Fibroblast of the aortic adventitia (primary cell): ENCODE measurements at places on chromosomes 1 and 21. TPM values are rescaled to one million over a fixed set of nuclear protein-coding genes. Genes with fewer than 3 reads are reported as not detected.
A peak's percentile ranks its signal among the peaks of the same experiment; 100 is the strongest.

SAMSN1 gene
- total RNA-seq: 0.27 TPM in 1 of 2 replicates, not detected in the other

DNA sequence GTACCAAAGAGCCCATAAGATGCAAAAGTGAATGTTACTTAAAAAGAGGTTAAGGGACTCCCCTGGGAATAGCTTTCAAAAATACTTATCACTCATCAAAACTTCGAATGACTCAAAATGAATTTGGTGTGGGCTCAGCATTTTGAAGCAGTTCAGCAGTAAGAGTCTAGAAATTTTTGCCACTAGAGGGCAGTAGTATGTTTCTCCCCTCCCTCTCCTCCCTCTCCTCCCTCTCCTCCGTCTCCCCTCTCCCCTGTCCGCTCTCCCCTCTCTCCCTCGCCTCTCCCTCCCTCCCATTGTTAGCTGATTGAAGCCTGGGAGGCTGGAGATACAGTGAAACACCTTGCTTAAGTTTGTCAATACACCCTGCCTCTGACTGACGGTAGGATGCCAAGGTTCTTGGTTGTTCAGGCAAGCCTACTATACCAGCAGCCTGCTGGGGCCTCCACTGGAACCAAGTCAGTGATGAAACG, 70.8 kb upstream of the TENT5C start:
- peak; percentile 85 for DNase-seq

GRCh38 chr1:180402001-180402400, 100.4 kb downstream of the ACBD6 start:
- no peak for DNase-seq

- no peak for DNase-seq
These were observed 184.4 kb downstream of the RYR2 start for GRCh38 chr1:237226177-237226944.

DNA sequence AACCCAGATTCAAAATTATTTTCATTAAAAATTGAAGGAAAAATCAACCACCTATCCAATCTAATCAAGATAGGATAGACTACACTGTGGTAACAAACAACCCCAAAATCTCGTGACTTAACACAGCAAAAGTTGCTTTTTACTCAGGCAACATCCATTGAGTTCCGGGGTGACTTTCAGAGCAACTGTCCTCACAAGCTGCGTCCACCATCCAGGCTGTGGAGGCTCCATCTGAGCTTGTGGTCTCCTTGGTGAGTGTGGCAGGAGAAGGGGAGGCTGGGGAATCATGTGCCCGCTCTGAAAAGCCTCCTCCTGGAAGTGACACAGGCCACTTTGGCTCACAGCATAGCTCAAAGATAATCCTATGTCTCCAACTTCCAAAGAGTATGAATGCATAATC, 52.4 kb downstream of the CD2 start:
- DNase-seq: no peak

DNA sequence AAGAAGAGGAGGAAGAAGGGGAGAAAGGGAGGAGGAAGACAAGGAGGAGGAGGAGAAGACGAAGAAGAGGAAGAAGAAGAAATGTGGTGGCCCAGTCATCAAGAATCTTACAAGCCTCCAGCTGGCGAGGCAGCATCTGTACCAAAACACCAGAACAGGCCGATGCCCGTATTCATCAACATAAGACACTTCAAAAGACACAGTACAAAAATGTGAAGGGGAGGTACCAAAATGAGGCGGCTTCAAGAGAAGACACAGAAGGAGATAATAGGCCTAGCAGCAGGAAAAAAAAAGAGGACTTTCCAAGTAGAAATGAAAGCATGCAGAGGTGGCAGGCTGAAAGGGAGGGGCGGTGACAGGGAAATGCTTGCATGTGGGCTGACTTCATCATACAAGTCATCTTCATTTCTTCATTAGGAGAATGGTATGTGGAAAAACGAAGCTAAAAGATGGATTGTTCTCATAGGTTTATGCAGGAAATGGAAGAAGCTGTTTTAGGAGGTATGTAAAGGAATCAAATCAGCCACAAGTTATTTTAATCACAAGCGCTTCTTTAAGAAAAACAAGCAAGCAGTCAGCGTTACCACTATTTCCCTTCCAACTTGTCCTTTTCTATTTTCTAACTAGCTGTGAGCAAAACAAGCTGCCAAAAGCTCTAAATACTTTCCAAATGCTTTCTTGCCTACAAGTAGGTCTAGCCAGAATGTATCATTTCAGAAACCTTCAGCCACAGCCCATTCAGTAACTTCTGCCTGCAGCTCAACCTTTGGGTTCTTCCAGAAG, 192.3 kb downstream of the SLC45A1 start:
- DNase-seq: peak; percentile 92

BRDT gene
- total RNA-seq: not detected in 2 replicates

GRCh38 chr1:224499204-224499603, 64.6 kb upstream of the WDR26 start:
- DNase-seq: no peak

- DNase-seq: no peak
These were observed 4.7 kb downstream of the C1orf35 start for GRCh38 chr1:228098323-228098931.

DNA sequence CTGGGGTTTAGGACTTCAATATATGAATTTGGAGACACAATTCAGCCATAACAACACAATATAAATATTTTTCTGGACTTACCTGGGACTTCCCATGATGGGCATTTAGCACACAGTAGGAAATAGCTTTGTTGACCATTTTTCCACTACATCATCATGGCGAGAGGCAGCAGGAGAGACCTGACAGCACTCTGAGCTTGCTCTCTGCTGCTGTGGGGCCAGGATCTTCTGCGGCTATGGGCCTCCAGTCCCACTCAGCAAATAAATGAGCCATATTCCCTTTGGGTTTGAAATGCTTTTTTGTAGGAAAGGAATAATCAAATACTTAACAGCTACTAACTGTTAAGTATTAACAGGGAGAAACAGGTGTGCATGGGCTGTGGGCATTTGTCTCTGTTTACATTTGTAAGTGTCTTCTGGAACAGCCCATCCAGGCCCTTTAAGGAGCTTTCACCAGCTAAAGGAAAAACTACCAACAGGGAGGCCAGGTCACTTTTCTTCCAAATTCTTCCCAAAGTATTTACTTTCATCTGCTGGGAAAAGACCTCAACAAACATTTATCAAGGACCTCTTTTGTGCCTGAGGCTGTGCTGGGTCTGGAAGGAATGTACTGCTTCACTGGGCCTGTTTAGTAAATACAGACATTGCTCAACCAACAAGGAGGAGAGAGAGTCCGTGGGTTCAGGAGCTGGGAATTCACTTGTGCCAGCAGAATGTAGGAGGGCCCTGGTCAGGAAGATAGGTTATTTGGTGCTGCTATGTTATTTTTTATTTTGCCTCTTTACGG, 133.2 kb downstream of the LRIG2 start:
- no peak for DNase-seq

- no peak for DNase-seq
These were observed at the start of gene C1orf198 for GRCh38 chr1:230867903-230868735. Gene C1orf198, minus strand, starts transcription at chr1:230868521. Its CDS starts 9 bp downstream, at chr1:230868512.

DNA sequence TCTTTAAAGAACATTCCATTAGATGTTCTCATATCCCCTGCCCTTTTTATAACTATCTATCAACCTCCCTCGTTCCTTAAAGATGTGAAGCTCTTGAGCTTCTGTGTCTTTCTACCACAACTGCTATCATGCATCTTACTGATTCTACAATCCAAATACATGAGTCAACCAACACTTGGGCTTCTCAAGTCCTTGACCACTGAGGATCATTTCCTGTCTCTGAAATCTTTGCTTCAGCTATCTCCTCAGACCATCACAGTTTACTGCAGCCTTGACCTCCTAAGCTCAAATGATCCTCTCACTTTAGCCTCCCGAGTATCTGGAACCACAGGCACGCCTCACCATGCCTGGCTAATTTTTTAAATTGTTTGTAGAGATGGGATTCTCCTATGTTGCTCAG, 75.2 kb downstream of the FMO4 start:
- DNase-seq: no peak

OLIG2 gene
- total RNA-seq: not detected in 2 replicates

- DNase-seq: no peak
These were observed 1.2 kb downstream of the GART start for GRCh38 chr21:33540711-33541104.

BNIPL gene
- total RNA-seq: 0.18 and 0.33 TPM in 2 replicates

ATAD3C gene
- under 0.01 TPM in 1 of 2 replicates, not detected in the other for total RNA-seq

RGL1 gene
- total RNA-seq: 55.1 and 100 TPM in 2 replicates

CCDC190 gene
- total RNA-seq: 0.16 and 4.6 TPM in 2 replicates

DNA sequence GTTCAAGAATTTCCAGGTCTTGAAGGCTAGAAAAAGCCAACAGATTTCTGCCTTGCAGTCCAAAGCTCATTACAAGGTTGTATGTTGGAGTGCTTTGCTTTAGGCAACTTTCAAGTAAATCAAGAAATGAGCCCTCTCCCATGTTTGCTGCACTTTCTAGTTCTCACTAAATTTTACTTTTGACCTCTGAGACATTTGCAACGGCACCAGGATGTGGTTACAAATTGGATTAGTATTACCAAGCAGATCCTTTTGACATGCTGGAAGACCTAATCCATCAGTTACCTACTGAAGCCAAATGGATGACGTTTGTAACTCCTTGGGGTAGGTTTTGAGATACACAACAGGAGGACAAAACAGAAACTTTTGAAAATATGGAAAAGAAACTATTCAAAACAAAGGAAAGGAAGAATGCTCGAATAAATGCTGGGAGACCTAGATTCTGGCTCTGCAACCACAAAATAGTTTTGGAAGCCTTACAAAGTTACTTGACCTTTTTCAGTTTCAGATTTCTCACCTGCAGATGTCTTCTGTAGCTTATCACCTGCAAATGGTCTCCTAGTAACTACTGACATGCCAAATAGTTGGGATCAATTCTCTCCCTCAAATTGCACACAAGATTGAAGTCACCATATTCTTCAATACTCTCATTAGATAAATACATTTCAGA, 251.7 kb upstream of the ADGRL2 start:
- no peak for DNase-seq

TRAF3IP3 gene
- total RNA-seq: 0.65 TPM in 1 of 2 replicates, not detected in the other

TEX38 gene
- not detected in 2 replicates for total RNA-seq
